ENCODE measurements at places on chromosomes 11 and 22. TPM values are rescaled to one million over a fixed set of nuclear protein-coding genes. Genes with fewer than 3 reads are reported as not detected.
A peak's percentile ranks its signal among the peaks of the same experiment; 100 is the strongest.

The RPS25 gene
- total RNA-seq, result 1,504 TPM

The NXPE1 gene
- total RNA-seq, result not detected

The ST14 gene
- total RNA-seq, result 33.9 TPM

The TMEM121B gene
- total RNA-seq, result 7.5 TPM

The F2 gene
- 0.73 TPM for total RNA-seq

The OMP gene
- not detected for total RNA-seq

The C11orf87 gene
- 0.23 TPM for total RNA-seq

The OR2AT4 gene
- not detected for total RNA-seq

The GDPD4 gene
- total RNA-seq, result not detected

The VSIG10L2 gene
- total RNA-seq, result not detected

- H3K4me1 ChIP-seq, result 0 out of 2 replicates have a peak, but pooled peaks cover 5% of the 10 kb centered on the region
- H3K4me3 ChIP-seq, result no peak overlapping the region
- DNase-seq, result no peak
- no peaks in the 10 kb centered on the region for H3K36me3 ChIP-seq
These were observed 20.8 kb downstream of the MUC15 start for GRCh38 chr11:26551186-26551801.

GRCh38 chr11:10688401-10688800 lies 5.2 kb downstream of the IRAG1 start:
- DNase-seq, result peak; percentile 38
- 0 out of 2 replicates have a peak, but pooled peaks cover 5% of the 10 kb centered on the region for H3K4me1 ChIP-seq
- no peak overlapping the region for H3K4me3 ChIP-seq

DNA sequence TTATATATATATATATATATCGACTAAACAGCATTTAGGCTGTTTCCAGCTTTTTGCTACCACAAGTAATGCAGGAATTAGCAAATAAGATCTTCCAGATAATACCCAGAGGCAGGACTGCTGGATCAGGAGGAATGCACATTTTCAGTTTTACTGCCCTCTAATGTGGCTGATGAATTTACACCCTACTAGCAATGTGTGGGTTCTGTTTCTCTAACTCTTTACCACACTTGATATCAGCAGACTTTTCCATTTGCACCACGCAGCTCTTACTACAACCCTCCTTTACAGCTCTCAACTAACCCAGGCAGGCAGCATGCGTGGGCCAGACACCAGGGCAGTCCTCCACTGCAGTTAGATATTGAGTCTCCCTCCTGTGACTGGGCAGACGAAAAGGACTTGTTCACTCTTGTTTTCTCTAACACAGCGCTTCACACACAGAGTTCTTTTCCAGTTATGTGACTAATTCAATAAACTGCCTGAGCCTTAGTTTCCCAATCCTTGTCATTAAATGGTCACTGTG lies 67.7 kb downstream of the IGLL5 start:
- H3K4me1 ChIP-seq, result peaks cover 9% of the 10 kb centered on the region
- H3K27ac ChIP-seq, result no peak overlapping the region
- no peak for DNase-seq
- no peaks in the 10 kb centered on the region for H3K36me3 ChIP-seq

- DNase-seq, result no peak
- H3K4me3 ChIP-seq, result no peak overlapping the region
- H3K4me1 ChIP-seq, result no peaks in the 10 kb centered on the region
- H3K27me3 ChIP-seq, result peaks cover 7% of the 10 kb centered on the region
- H3K27ac ChIP-seq, result no peak overlapping the region
- peaks cover 5% of the 10 kb centered on the region for H3K36me3 ChIP-seq
These were observed 15.5 kb upstream of the USP47 start for GRCh38 chr11:11826260-11826659.

- no peaks in the 10 kb centered on the region for H3K27me3 ChIP-seq
- no peak overlapping the region for H3K27ac ChIP-seq
- no peak overlapping the region for H3K4me3 ChIP-seq
- no peak for DNase-seq
- H3K4me1 ChIP-seq, result no peaks in the 10 kb centered on the region
- H3K36me3 ChIP-seq, result no peaks in the 10 kb centered on the region
These were observed 388.8 kb downstream of the LUZP2 start for GRCh38 chr11:24885580-24886173.

DNA sequence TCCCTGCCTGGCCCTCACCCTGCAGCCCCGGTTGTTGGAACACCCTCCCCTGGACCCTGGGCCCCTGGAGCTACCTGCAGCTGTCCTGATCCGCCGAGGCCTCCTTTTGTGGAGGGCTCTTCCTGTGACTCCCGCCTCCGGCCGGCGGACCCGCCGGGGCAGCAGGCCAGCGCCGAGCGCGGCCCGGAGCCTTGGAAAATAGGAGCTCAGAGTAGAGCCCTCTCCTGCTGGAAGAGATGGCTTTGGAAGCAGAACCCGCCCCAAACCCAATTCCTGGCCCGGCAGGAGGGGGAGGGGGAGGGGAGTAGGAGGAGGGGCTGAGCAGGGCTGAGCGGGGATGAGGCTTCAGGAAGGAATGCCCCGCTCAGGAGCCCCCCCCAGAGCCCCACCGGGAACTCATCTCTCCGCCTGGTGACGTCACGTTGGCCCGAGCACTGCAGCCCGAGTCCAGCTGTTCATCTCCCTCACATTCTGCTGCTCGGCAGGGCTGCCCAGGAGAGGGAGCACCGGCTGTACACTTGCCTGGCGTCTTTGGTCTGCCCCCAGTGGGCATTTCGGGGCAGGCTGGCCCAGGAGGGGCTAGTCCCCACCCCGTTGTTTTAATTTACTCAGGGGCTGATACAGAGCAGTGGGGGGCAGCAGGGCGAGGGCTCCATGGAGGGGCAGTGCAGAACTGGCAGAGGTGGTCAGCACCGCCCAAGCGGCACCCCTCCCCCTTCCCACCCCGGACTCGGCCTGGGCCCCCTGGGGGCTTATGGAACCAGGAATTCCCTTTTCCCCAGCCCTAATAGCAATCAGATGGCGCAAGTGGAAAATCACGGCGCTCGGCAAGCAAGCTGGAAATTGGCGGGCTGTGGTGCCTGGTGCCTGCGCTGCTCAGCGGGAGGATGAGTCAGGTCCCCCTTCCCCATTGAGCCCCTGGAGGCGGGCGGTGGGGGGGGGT lies at the start of gene MRGPRF:
Gene MRGPRF (minus strand): TSS at position 238 of the 943 bp plus-strand sequence. CDS start 3,345 bp downstream, outside the sequence.
- no peak within 1 kb of the TSS for H3K27ac ChIP-seq
- H3K4me3 ChIP-seq, result peak within 1 kb of the TSS; percentile 62
- H3K27me3 ChIP-seq, result peaks cover 5% of the 10 kb centered on the region

- no peaks in the 10 kb centered on the region for H3K36me3 ChIP-seq
- H3K27ac ChIP-seq, result no peak overlapping the region
- DNase-seq, result no peak
These were observed 10.2 kb downstream of the BID start for GRCh38 chr22:17764036-17764435.

GRCh38 chr22:37187891-37188761 lies at the start of gene C1QTNF6:
Gene C1QTNF6 (minus strand): TSS chr22:37188247. CDS start chr22:37188213, 34 bp downstream.
- H3K27me3 ChIP-seq, result no peaks in the 10 kb centered on the region
- H3K36me3 ChIP-seq, result peaks cover 19% of the 10 kb centered on the region

GRCh38 chr11:69121021-69121420 lies 34.7 kb upstream of the SMIM38 start:
- H3K27me3 ChIP-seq, result no peaks in the 10 kb centered on the region
- H3K4me1 ChIP-seq, result peaks cover 27% of the 10 kb centered on the region
- H3K4me3 ChIP-seq, result no peak overlapping the region
- DNase-seq, result no peak
- no peak overlapping the region for H3K27ac ChIP-seq

GRCh38 chr22:48492366-48493320 lies 1335.0 kb downstream of the BRD1 start:
- H3K4me3 ChIP-seq, result peak overlapping the region; percentile 54
- 0 out of 2 replicates have a peak, but pooled peaks cover 3% of the 10 kb centered on the region for H3K36me3 ChIP-seq
- 0 out of 2 replicates have a peak overlapping the region, but pooled peaks have one; percentile 26 for H3K27ac ChIP-seq
- H3K4me1 ChIP-seq, result peaks cover 49% of the 10 kb centered on the region
- peak; percentile 74 for DNase-seq
- H3K27me3 ChIP-seq, result peaks cover 26% of the 10 kb centered on the region

DNA sequence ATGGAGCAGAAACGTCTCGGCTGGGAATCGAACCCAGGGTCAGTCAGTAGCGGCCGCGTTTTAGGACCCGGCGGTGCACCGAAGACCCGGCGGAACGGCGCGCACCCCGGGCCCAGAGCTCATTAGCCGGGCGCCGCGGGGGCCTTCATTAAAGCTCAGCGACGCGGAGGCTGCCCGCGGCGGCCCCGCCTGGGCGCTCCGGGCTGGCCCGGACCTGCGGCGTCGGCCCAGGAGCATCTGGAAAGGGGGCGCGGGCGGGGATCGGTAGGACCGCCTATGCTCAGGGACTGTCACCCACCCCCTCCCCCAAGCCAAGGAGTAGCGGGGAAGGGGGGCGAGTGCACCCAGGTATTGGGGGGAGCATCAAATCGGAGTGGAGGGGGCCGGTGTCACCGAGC lies 52.2 kb downstream of the CYTH4 start:
- peak; percentile 48 for DNase-seq
- H3K36me3 ChIP-seq, result no peaks in the 10 kb centered on the region
- H3K4me3 ChIP-seq, result peak overlapping the region; percentile 74

DNA sequence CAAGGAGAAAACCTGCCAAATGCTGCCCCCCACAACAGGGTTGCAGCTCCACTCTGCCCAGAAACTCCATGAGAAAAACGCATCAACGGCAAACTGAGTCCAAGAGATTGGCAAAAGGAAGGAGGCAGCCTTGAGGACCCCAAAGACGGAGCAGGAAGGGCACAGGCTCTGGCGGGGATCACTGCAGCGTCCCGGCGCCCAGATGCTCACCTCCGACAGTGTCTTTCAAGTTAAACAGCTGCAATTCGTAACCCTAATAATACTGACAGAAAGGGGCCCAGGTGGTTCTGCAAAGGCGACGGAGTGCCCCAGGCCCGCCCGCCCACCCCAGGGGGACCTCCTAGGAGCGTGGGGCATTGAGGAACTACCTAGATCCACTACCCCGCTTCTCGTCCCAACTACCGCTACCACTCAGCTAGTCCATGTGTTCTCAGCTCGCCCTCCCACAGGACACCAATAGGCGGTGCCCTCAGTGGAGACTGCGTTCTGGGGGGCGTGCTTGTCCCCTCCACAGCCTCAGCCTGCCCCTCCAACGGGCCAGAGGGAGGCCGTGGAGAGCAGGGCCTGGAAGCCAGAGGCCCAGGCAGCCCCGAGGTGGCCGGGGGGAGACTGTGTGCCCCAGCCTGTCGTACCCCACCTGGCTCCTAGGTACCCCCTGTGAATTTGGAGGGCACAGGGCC lies 127.4 kb downstream of the PHF21B start:
- no peak overlapping the region for H3K27ac ChIP-seq
- no peaks in the 10 kb centered on the region for H3K27me3 ChIP-seq
- H3K36me3 ChIP-seq, result peaks cover 33% of the 10 kb centered on the region
- no peaks in the 10 kb centered on the region for H3K4me1 ChIP-seq
- H3K4me3 ChIP-seq, result no peak overlapping the region
- DNase-seq, result no peak

- no peak for DNase-seq
- no peak overlapping the region for H3K27ac ChIP-seq
- no peaks in the 10 kb centered on the region for H3K27me3 ChIP-seq
- H3K4me3 ChIP-seq, result no peak overlapping the region
These were observed 4.6 kb downstream of the RAB38 start for GRCh38 chr11:88170673-88171072.

DNA sequence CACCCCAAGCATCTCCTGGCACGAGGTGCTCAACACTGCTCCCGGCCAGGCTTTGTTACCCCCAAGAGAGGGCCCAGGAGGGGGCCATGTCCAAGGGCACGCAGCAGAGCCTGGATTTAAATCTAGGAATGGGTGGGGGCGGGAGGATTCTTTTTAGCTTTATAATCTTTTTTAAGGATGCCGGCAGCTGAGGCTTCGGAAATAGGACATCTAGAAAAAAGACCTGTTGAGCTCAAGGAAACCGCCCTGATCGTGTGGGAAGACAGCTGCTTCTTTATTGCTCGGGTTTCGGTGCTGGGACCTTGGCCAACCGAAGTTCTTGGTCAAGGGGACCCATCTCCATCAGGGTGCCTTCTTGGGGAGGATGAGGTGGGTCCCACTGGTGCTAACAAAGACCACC lies 317.9 kb downstream of the CTTN start:
- peaks cover 42% of the 10 kb centered on the region for H3K4me1 ChIP-seq
- no peaks in the 10 kb centered on the region for H3K36me3 ChIP-seq
